ENCODE measurements at places on chromosomes 16 and 17. TPM values are rescaled to one million over a fixed set of nuclear protein-coding genes. Genes with fewer than 3 reads are reported as not detected.

Gene STH
- total RNA-seq = not detected

Gene CX3CL1
- total RNA-seq = 0.32 TPM

Gene SHISA9
- total RNA-seq = 0.06 TPM

Gene RNF166
- total RNA-seq = 19.8 TPM

Gene TP53TG3F
- total RNA-seq = 0.31 TPM

Gene GP2
- not detected for total RNA-seq

Gene TPSD1
- total RNA-seq = not detected

Gene STUB1
- 114 TPM for total RNA-seq

Gene ARL5C
- not detected for total RNA-seq

Gene AOC2
- 2.2 TPM for total RNA-seq

Gene RUNDC3A
- 0.69 TPM for total RNA-seq
